NCI-H524 (cell line): ENCODE measurements at places on chromosomes 4 and X.

GRCh38 chrX:38896724-38897298 is 95.6 kb downstream of the MID1IP1 start:
- DNase-seq = no peak

GRCh38 chr4:169986369-169986768 is 39.8 kb downstream of the MFAP3L start:
- no peak for DNase-seq

- DNase-seq = no peak
Observed at GRCh38 chr4:71240094-71240493, 98.7 kb upstream of the SLC4A4 start.

DNA sequence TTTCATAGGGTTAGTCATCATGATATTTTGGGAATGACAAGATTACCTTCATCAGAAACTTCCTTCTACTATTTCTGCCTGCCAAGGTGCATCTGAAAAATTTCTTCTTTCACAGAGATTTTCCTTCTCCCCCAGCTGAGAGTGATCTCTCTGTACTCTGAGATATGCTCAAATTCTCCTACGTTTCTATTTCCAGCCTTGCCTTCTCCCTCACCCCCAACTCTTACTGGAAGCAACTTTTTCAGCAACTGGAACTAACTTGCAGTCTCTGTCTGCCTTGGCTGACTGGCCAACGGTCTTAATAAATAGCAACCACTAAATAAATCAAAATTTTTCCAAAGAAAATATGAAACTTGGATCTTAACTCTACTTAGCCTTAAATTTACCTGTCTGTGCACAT is 122.3 kb downstream of the MAML3 start:
- no peak for DNase-seq

DNA sequence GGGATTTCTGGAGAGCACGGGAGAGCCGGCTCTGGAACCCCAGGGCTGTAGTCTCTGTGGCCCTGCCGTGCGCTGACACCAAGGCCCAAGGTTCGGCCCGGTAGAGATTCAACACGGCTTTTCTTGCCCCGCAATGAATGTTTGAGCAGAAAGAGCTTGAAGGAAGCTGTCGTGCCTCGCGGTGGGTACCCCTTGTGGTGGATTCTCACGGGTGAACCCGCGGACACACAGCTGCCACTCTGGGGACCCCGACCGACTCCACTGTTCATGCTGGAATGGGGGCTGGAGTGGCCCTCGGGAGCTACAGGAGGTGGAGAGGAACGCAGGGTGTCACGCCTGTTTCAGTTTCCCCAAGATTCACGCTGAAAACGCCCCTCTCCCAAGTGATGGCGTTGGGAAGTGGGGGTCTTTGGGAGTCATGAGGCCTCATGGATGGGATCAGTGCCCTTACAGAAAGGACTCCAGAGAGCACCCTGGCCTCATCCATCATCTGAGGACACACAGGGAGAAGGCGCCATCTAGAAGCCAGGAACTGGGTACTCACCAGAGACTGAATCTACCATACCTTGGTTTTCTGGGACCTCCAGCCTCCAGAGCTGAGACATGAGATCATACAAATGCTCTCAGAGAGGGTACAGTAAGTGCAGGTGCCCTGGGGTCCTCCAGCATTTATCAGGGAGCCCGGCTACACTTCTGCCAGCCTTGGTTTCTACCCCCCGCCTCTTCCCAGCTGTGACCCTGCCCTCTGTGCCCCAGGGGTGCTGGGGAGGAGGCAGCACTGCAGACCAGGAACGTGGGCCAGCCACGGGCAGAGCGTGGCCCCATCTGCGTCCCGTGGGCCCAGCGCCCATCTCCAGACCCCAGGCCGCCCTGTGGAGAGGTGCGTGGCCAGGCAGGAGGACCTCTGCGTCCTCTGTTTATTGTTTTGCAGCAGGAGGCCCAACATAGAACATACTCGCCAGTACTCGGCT is 6.4 kb downstream of the SLC25A6 start:
- DNase-seq = no peak

DNA sequence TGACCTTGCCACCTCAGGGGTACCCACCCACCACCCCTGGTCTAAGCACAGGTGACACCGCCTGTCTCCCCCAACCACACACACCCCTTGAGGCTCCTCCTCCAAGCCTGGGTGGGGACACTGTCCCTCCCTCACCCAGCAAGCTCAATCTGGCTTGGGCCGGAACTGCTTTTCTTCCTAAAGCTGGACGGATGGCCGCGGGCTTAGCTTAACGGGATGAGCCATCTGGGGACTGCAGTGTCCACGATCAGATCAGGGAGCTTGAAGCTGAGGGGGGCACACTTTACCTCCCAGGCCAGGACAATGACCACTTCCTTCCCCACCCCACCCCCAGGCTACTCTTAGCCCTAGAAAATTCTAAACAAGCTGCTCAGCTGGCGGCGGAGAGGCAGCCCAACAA is 1.0 kb upstream of the SLC6A8 start:
- DNase-seq = peak; percentile 33

DNA sequence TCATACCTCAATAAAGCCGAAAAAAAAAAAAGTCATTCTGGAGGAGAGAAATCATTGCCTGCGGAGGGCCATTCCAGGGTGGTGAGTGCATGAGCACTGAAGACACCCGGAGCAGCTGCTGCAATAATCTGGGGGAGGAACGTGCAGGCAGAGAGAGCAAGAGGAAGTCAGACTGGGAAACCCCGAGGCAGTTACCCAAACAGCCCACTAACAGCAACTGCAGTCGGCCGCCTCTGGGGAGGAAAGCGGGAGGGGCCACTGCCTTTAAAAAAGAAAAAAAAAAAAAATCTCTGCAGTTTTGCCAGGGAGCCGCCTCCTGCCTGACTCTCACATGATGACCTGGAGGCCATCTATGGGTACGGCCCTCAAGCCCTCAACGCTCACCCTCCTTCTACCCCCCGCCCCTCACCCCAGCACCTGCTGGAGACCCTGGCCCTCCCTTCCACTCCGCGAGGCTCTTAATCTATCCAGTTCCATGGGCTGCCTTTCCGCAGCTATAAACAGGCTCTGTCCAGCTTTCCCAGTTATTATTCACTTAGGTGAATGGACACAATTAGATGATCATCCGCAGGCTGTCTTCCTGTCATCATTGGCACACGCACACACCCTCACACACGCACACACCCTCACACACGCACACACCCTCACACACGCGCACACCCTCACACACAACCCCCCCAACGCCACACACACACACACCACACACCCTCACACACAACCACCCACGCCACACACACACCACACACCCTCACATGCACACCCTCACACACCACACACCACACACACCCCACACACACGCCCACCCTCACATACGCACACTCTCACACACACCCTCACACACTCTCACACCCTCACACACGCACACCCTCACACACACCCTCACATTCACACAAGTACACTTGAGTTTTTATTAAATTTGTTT is 3.4 kb upstream of the AVPR2 start:
- peak; percentile 70 for DNase-seq

DNA sequence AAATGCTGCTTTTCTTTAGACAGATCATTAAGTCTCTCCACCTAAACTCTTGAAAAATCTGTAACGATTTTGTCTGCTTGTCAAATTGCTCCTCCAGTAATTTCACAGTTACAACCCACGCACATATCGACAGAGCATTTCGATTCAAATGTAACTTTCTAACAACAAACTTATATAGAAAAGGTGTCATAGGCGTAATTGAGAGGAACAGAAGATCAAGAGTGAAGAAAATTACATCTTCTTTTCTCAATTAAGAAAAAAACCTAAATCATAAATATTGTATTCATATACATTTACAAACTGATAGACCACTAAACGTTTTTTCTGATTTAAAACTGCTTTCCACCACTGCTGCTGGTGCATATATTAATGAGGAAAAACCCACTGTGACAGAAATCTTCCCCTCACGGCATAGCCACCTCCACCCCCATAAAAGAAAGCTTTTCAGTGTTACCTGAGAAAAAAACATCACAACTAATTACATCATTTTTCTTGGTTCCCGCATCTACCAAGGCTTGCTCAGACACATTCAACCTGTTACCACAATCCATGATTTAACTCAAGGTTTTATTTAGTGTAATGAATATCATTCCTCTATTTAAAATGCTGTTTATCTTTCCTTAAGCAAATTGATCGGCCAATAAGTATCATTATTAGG is 1.9 kb downstream of the GPM6A start:
- DNase-seq = no peak

- DNase-seq = no peak
Observed at GRCh38 chr4:182447767-182448280, 204.6 kb downstream of the TENM3 start.

- DNase-seq = peak; percentile 78
Observed at GRCh38 chr4:181796502-181796901, 446.7 kb upstream of the TENM3 start.

- DNase-seq = peak; percentile 81
Observed at GRCh38 chr4:13544606-13545393, 492 bp upstream of the NKX3-2 start.

GRCh38 chr4:174595141-174595929 is 73.0 kb upstream of the HPGD start:
- DNase-seq = no peak

DNA sequence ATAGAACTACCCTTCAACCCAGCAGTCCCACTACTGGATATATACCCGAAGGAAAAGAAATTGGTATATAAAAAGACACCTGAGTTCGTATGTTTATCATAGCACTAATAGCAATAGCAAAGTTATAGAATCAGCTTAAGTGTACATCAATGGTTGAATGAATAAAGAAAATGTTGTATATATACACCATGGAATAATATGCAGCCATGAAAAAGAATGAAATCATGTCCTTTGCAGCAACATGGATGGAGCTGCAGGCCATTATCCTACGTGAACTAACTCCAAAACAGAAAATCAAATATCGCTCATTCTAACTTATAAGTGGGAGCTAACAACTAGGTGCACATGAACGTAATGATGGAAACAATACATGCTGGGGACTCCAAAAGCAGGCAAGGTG is 143.5 kb upstream of the GK2 start:
- DNase-seq = no peak

- DNase-seq = no peak
Observed at GRCh38 chr4:25928379-25929297, 14.6 kb downstream of the SMIM20 start.

- no peak for DNase-seq
Observed at GRCh38 chrX:23896981-23897380, 10.8 kb downstream of the APOO start.

- no peak for DNase-seq
Observed at GRCh38 chr4:162560073-162560472, 396.3 kb upstream of the FSTL5 start.

DNA sequence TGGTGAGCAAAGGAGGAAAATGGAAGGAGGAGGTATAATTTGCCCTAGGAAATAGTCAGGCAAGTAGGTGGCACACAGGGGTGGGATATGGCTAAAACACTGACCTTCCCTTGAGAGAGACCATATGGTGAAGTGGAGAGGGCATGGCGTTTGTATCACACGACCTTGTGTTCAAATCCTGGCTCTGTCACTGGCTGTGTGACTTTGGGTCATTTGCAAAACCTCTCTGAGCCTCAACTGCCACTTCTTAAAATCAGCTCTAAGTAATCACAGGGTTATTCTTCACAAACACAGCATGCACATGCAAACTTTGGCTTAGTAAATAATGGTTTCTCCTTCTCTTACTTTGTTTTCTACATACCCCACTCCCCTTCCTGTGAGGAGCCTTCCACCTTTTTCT is 8.7 kb downstream of the PDGFRA start:
- DNase-seq = no peak

DNA sequence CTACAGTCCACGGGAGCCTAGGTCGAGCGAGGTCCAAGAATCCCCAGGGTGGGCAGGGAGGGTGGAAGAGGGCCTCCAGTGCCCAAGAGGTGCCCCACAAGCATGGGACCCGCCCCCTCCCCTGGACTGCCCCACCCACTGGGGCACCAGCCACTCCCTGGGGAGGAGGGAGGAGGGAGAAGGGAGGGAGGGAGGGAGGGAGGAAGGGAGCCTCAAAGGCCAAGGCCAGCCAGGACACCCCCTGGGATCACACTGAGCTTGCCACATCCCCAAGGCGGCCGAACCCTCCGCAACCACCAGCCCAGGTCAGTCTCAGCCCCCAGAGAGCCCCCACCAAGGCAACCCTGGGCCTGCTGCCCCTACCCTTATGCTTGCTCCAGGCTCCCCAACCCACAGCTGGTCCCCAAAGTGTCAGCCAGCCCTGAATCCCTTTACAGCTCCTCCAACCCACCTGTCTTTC is at the start of gene GATA1:
TSS of gene GATA1 (plus strand) at position 250 of the 460 bp plus-strand sequence. CDS start 4,520 bp downstream, outside the sequence.
- no peak for DNase-seq

- DNase-seq = no peak
Observed at GRCh38 chr4:184895012-184895695, 69.4 kb upstream of the ACSL1 start.

DNA sequence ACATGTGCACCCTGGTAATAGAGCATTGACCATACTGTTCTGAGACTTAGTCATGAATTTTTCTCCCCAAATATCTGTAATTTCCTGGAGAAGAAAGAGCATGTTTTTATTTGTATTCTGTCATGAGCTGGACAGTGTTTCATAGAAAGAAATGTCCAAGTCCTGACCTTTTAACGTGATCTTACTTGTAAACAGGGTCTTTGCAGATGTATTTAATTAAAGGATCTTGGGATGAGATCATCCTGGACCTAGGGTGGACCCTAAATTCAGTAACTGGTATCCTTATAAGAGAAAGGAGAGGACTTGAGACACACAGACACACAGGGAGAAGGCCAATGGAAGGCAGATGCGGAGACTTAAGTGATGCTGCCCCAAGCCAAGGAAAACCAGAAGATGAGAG is 3.6 kb downstream of the ADGRA3 start:
- DNase-seq = no peak

GRCh38 chr4:149141391-149141790 is 674.3 kb downstream of the IQCM start:
- no peak for DNase-seq

GRCh38 chr4:155377276-155377675 is 511 bp upstream of the MAP9 start:
- DNase-seq = no peak

- no peak for DNase-seq
Observed at GRCh38 chr4:145307763-145308430, 127.5 kb upstream of the OTUD4 start.

GRCh38 chr4:39636531-39637184 is 2.0 kb downstream of the SMIM14 start:
- no peak for DNase-seq

DNA sequence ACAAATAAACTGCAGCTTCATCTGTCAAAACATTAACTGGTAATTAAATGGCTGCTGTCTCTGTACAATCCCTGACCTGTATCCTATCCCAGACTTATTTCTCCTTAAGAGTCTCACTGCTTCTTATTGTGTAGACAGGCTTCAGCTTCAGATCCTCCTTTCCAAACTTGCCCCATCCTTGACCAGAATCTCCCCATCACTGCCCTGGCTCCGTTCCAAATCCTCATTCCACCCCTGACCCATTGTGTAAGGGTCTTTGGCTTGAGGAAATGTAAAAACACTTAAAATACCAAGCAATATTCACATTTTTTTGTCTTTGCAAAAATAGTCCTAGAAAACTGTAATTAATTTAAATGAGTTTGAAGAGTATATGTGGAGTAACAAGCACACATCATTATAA is 152.6 kb upstream of the VEGFC start:
- DNase-seq = no peak

GRCh38 chrX:17021851-17022604 is 75.6 kb downstream of the REPS2 start:
- DNase-seq = peak; percentile 94
